ENCODE measurements at places on chromosomes 12 and 14. TPM values are rescaled to one million over a fixed set of nuclear protein-coding genes. Genes with fewer than 3 reads are reported as not detected.

DNA sequence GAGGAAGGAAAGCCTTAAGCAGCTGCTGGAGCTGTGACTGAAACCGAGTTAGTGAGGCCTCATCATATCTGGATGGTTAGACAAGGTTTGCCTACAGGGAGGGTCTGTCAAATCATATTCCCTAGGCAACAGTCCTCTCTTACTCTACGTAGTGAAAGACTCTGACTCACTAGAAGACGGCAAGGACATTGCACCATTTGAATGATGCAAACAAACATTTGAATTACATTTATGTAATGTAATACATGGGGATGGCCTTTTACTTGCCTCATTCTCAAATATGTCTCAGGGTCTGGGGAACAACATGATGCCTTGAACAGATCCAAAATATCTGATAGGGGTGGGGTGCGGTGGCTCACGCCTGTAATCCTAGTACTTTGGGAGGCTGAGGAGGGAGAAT is 29.8 kb upstream of the STRAP start:
- no peak for DNase-seq

ATG14 gene
- total RNA-seq: 8.4 TPM

GRCh38 chr14:21894003-21894897 is 220.6 kb upstream of the OR4E1 start:
- peak; percentile 38 for DNase-seq

GRCh38 chr14:75333606-75334548 is 55.2 kb downstream of the FOS start:
- DNase-seq: peak; percentile 40
